Kidney (tissue), 22 donors: ENCODE measurements at places on chromosomes 5 and 9. TPM values are rescaled to one million over a fixed set of nuclear protein-coding genes. Genes with fewer than 3 reads are reported as not detected.

DNA sequence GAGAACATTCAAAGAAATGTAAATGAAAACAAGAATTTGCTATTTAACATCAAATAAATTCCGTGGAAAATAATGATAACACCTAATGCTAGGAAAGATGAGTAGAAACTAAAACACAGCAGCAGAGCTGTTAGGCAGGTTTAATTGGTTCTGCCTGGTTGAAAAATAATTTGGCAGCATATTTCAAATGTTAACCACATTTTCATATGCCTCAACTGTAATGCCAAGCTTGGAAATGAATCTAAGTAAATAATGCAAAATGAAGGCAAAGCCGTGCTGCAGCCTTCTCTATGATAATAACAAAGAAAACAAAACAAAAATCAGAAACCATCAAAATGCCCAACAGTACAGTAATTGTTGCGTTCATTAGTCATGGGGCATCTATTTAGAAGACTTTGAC is 79.9 kb upstream of the MSX2 start:
- no peak overlapping the region for H3K4me3 ChIP-seq
- H3K36me3 ChIP-seq, result no peaks in the 10 kb centered on the region
- H3K4me1 ChIP-seq, result no peaks in the 10 kb centered on the region
- no peaks in the 10 kb centered on the region for H3K27me3 ChIP-seq
- H3K27ac ChIP-seq, result no peak overlapping the region

DNA sequence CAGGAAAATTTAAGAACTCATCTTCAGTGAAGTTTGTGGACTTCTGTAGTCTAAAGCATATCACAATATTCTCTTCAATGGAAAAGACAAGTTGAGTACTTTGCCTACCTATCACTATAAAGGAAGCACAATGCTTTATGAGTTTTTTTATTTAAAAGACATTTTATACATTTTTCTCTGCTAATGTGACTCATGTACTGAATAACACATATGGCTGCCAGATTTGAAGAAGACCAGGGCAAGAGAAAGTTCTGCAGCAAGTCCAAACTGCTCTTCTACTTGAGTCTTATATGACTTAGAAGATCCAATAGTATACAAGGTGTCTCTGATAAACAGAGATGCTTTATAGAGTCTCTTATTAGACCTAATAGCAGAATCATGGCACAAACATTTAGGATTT is 978.4 kb downstream of the TLE4 start:
- H3K27ac ChIP-seq, result no peak overlapping the region
- no peaks in the 10 kb centered on the region for H3K27me3 ChIP-seq
- H3K36me3 ChIP-seq, result no peaks in the 10 kb centered on the region
- DNase-seq, result no peak
- H3K4me3 ChIP-seq, result no peak overlapping the region

GRCh38 chr5:171907725-171908343 is 98.6 kb downstream of the FBXW11 start:
- no peaks in the 10 kb centered on the region for H3K36me3 ChIP-seq
- no peak overlapping the region for H3K4me3 ChIP-seq
- H3K27ac ChIP-seq, result no peak overlapping the region
- H3K27me3 ChIP-seq, result no peaks in the 10 kb centered on the region
- no peaks in the 10 kb centered on the region for H3K4me1 ChIP-seq

GRCh38 chr9:129333617-129334104 is 155.6 kb upstream of the IER5L start:
- H3K4me1 ChIP-seq, result peaks cover 27% of the 10 kb centered on the region
- H3K27ac ChIP-seq, result peak overlapping the region; percentile 98
- H3K4me3 ChIP-seq, result no peak overlapping the region
- H3K36me3 ChIP-seq, result no peaks in the 10 kb centered on the region
- H3K27me3 ChIP-seq, result no peaks in the 10 kb centered on the region

DNA sequence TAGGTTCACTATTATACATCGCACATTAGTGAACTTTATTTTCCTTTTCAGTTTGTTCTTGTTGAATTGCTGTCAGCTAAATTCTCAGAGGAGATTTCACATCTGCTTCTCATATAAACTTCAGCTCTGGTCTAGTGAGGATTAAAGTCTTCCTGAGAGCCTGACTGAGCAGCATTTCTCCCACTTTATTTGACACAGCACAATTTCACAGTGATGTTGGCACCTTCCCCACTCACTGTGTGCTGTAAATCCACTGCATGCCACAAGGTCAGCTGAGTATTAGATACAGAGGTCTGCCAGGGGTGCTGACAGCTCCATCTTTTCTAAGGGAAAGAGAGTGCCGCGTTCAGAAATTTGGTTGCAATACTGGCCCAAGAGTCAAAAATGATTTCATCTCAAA is 567.4 kb downstream of the PRR16 start:
- DNase-seq, result no peak
- H3K36me3 ChIP-seq, result no peaks in the 10 kb centered on the region
- H3K27me3 ChIP-seq, result no peaks in the 10 kb centered on the region
- H3K27ac ChIP-seq, result no peak overlapping the region
- H3K4me1 ChIP-seq, result no peaks in the 10 kb centered on the region

GRCh38 chr9:25322142-25322541 is 356.1 kb downstream of the TUSC1 start:
- H3K4me1 ChIP-seq, result no peaks in the 10 kb centered on the region
- H3K4me3 ChIP-seq, result no peak overlapping the region
- no peaks in the 10 kb centered on the region for H3K27me3 ChIP-seq
- no peak overlapping the region for H3K27ac ChIP-seq

- no peak overlapping the region for H3K4me3 ChIP-seq
- H3K27ac ChIP-seq, result no peak overlapping the region
- DNase-seq, result no peak
- H3K36me3 ChIP-seq, result no peaks in the 10 kb centered on the region
Measured at GRCh38 chr5:33332804-33333203, 108.0 kb upstream of the TARS1 start.

GRCh38 chr5:54820346-54821134 is 164.9 kb downstream of the ESM1 start:
- no peak overlapping the region for H3K27ac ChIP-seq
- no peak for DNase-seq
- no peaks in the 10 kb centered on the region for H3K4me1 ChIP-seq
- no peaks in the 10 kb centered on the region for H3K27me3 ChIP-seq

DNA sequence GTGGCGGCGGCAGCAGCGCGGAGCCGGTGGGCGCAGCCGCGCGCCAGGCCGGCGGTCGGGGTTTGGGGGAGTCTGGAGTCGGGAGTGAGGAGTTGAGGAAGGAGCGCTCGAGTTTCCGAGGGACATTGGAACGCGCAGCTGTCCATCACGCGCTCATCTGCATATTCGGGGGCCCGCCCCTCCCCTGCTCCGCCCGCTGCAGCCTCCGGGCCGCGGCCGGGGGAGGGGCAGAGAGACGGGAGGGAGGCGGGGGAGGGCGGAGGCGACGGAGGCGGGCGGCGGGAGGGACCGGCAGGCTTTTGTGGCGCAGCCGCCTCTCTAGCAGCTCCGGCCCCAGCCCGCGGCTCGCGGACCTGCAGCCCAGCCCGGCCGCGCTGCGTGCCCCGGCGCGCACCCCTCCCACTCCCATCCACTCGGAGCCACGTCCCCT is at the start of gene IRX2:
Gene IRX2, minus strand, starts transcription at position 86 of the 430 bp plus-strand sequence. CDS start 264 bp downstream, outside the sequence.
- DNase-seq, result peak; percentile 97
- H3K36me3 ChIP-seq, result no peaks in the 10 kb centered on the region
- peaks cover 9% of the 10 kb centered on the region for H3K4me1 ChIP-seq
- peak within 1 kb of the TSS; percentile 51 for H3K4me3 ChIP-seq
- peaks cover 48% of the 10 kb centered on the region for H3K27me3 ChIP-seq
- no peak within 1 kb of the TSS for H3K27ac ChIP-seq

- no peaks in the 10 kb centered on the region for H3K36me3 ChIP-seq
- H3K27ac ChIP-seq, result no peak overlapping the region
- no peak overlapping the region for H3K4me3 ChIP-seq
- H3K4me1 ChIP-seq, result no peaks in the 10 kb centered on the region
- DNase-seq, result no peak
- no peaks in the 10 kb centered on the region for H3K27me3 ChIP-seq
Measured at GRCh38 chr9:117080765-117081390, 334.0 kb downstream of the ASTN2 start.

GRCh38 chr5:160133071-160133917 is 14.0 kb upstream of the PWWP2A start:
- no peaks in the 10 kb centered on the region for H3K36me3 ChIP-seq
- no peak overlapping the region for H3K4me3 ChIP-seq
- no peak overlapping the region for H3K27ac ChIP-seq
- DNase-seq, result peak; percentile 84

Gene PGM5
- 53.1 TPM for total RNA-seq

Gene COL23A1
- total RNA-seq, result 8.7 TPM

Gene PRRX2
- total RNA-seq, result 1.8 TPM
